ENCODE measurements at places on chromosomes 3 and 15. TPM values are rescaled to one million over a fixed set of nuclear protein-coding genes. Genes with fewer than 3 reads are reported as not detected.

- peak overlapping the region; percentile 21 for H3K27ac ChIP-seq
- no peaks in the 10 kb centered on the region for H3K36me3 ChIP-seq
- no peaks in the 10 kb centered on the region for H3K27me3 ChIP-seq
- H3K4me1 ChIP-seq = peaks cover 39% of the 10 kb centered on the region
- DNase-seq = no peak
These were observed 334.7 kb upstream of the RASGRP1 start for GRCh38 chr15:38899300-38899699.

DNA sequence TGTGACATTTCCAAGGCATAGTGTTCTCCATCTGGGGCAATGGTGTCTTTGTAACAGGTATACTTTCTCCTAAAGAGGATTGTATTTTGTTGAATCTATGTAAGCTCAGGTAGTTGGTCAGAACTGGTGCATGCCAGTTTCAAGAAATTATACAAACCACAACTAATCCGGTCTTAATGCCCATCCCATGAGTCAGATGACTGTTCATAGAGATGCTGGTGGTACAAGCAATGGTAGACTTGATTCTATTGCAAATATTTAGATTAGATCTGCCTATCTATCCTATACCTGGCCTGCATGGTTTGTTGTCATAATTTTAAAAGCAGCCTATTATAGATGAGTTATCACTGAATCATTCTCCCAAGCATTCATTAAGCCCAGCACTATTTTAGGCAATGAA, 43.5 kb downstream of the ATP13A5 start:
- no peak overlapping the region for H3K27ac ChIP-seq
- H3K4me3 ChIP-seq = no peak overlapping the region
- no peaks in the 10 kb centered on the region for H3K27me3 ChIP-seq

DNA sequence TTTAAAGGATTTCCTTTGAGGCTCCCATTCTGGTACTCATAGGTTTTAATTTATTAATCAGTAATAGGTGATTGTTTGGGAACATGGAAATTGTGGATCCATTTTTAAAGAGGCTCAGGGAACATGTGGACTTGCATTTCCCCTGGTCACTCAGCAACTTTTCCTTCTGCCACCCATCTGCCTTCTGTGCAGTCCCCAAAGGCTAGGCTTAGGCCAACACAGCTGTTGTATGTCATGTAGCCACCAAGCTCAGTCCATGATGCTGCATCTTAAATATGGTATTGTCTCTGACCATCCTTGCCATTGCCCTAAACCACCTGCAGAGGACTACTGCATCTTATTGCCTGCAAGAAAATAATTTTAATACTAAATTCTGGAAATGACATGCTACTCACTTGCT, 416.7 kb upstream of the SEMA6D start:
- H3K36me3 ChIP-seq = no peaks in the 10 kb centered on the region
- no peaks in the 10 kb centered on the region for H3K4me1 ChIP-seq
- no peak overlapping the region for H3K4me3 ChIP-seq
- no peak for DNase-seq

GRCh38 chr3:185270262-185270955, 16.6 kb upstream of the EHHADH start:
- no peaks in the 10 kb centered on the region for H3K4me1 ChIP-seq
- no peak overlapping the region for H3K27ac ChIP-seq
- peaks cover 36% of the 10 kb centered on the region for H3K27me3 ChIP-seq

The EFHB gene
- 1.8 TPM for total RNA-seq

The ATP13A5 gene
- not detected for total RNA-seq

Data from osteocyte (in vitro differentiated cells).